Body of pancreas (tissue), 4 donors: ENCODE measurements at places on chromosomes 6 and 20. TPM values are rescaled to one million over a fixed set of nuclear protein-coding genes. Genes with fewer than 3 reads are reported as not detected.

Gene CEP85L
- 8.2 TPM for total RNA-seq

DNA sequence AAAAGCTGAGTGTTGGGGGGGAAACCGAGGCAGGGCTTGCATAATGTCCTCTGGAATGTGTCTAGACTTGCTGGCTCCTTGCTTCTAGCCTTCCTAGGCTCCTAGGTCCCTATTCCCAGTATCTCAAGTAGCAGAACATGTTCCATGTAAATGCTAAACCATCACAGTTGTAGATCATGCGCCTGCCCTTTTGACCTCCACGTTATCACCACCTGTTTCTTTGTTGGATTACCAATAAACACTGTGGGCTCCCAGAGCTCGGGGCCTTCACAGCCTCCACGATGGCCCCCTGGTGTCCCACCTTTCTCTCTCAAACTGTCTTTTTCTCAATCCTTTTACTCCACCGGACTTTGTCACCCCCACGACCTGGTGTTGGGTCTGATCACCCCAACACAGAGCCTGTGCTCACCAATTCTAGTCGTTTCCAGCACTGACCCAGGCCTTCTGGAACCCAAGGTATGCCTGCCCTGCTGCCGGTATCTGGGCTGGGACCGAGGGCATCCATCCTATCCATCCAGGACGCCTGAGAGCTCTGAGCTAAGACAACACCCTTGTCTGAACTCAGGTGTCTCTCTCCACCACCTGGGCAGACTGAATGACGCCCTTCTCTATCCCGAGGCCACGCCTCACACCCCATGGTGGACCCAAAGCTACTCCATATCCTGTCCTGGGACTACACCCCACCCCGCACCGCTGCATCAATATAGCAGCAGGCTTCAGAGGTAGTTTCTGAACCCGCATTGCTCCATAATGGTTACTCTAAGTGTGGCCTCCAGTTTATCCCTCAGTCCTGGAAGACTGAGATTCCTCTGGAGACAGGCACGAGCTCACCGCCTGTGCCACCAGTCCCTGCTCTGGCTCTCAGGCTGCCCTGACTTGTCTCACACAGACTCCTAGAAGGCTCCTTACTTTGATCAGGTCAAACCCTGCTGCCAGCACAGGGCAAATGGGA, 9.3 kb upstream of the PRR18 start:
- DNase-seq = no peak

GRCh38 chr6:54248994-54249393, 59.2 kb upstream of the TINAG start:
- no peak for DNase-seq

- no peak for DNase-seq
Observed at GRCh38 chr6:144468709-144469108, 183.6 kb downstream of the UTRN start.

Gene FNDC1
- total RNA-seq = 0.52 TPM

DNA sequence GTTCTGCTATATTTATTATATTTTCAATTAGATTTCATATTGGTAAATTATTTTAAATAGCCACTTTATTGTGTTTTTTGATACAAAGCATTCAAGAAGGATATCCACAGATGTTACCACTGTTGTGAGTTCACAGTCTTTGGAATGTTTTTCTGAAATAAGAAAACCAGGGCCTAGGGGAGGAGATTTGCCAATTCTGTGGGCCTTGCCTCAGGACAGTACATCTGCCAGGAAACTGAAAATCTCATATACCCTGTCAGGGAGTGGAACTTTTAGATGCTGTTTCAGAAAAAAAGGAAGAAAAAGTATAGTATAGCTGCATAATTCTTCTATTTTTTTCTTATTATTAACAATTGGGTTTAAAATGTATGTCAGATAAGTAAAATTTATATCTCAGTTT, 995.9 kb upstream of the ADGRB3 start:
- DNase-seq = no peak

- DNase-seq = peak; percentile 7
Observed at GRCh38 chr20:39452583-39453340, 490.6 kb downstream of the DHX35 start.

Gene CD109
- 2.6 TPM for total RNA-seq

Gene GRIK2
- 0.52 TPM for total RNA-seq

DNA sequence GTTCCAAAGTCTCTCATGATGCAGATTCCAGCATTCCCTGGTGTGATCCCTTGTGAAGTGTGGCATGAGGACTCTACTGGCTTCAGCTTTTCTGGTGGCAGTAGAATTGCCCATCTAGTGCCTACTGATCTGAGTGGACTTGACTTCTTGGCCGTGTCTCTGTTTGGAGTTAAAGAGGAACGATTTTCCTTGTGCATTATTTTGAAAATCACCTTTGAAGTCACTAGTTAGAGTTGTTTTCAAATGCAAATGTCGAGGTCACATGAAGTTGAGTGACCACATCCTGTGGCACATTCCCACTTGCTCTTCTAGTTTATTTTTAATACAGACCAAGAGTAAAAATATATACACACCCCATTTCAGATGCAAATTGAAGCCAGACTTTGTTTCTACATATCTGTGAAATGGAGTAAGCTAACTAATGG, 270.7 kb upstream of the TAB2 start:
- no peak for DNase-seq

Gene QKI
- 61.3 TPM for total RNA-seq

Gene EBF4
- 9.6 TPM for total RNA-seq

Gene PSORS1C1
- total RNA-seq = 3.4 TPM

DNA sequence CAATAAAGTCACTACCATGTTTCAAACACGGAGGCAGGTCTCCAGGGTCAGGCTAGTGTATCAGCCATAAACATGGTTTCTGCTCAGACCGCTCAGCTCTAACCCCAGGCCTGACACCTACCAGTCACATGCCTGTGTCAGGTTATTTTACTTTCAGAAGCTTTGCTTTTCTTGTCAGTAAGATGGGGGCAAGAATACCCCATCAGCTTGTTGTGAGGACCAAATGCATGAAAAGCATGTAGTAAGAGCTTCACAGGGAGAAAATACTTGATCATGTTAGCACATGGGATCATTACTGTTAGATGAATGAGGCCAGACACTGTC, 65.2 kb upstream of the PIM1 start:
- DNase-seq = no peak

Gene CDH22
- total RNA-seq = 2.1 TPM

- no peak for DNase-seq
Observed at GRCh38 chr6:121811106-121811505, 375.7 kb downstream of the GJA1 start.

- no peak for DNase-seq
Observed at GRCh38 chr6:140208286-140208685, 833.8 kb upstream of the CITED2 start.

Gene SPATA25
- 2.6 TPM for total RNA-seq

GRCh38 chr20:38178065-38178491, 13.0 kb upstream of the TGM2 start:
- no peak for DNase-seq

DNA sequence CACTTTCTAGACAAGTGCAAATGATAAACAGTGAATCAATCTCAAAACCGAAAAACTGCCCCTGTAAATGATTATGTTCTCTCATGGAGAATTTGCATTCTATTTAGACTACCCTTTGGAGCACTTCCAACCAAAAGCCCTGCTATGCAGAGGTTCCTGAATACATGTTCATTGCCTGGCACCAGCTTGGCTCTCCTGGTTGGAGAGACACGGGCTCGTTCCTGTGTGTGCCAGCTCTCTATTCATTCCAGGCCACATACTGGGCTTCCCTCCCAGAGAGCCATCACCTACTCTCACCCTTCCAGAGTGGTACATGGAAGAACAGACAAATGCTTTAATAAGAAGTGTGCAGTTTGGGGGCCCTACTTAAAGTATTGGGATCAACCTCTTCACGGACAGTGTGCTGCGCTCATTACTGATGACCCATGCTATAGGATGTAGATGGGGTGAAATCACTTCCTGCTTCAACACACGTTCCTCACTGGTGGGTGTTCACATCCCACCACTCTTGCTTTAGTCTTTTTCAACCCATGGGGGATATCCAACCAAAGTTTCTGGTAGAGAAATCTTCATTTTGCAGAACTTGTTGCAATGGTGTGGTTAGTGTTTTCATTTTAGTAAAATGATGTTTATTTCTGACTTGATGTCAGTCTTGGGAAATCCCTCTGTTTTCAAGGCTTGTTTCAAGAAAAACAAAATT, 38.5 kb upstream of the NAA20 start:
- DNase-seq = no peak

- DNase-seq = no peak
Observed at GRCh38 chr20:52524861-52525260, 333.3 kb upstream of the ZFP64 start.

Gene PRSS16
- total RNA-seq = 10.9 TPM

DNA sequence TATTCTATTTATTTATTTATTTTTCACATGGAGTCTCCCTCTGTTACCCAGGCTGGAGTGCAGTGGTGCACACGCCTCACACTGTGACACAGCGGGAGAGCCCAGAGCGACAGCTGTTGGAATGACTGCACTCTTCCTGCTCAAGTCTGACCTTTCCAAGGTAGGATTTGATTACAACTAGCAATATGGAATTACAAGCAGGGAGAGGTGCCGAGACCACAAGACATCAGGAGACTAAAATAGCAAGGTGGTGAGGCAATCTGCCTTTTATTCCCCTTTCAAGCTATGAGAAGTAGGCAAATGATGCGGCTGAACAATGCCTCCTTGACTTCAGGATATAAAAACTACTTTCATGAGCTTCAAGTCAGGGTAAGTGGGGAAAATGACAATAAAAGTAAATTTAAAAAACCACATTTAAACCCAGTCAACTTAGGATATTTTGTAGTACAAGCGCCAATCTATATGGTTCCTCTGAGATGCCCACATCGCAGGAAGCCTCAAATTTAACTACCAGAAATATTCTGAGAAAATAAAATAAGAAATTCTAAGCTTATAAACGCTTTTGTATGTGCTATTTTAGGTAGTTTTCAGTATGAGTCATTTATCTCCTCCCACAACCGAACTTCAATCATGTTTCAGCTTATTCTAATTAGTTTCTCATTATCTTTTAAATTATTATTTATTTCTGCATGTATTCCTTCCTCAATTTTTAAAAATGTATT, 146.9 kb upstream of the SGK1 start:
- no peak for DNase-seq

DNA sequence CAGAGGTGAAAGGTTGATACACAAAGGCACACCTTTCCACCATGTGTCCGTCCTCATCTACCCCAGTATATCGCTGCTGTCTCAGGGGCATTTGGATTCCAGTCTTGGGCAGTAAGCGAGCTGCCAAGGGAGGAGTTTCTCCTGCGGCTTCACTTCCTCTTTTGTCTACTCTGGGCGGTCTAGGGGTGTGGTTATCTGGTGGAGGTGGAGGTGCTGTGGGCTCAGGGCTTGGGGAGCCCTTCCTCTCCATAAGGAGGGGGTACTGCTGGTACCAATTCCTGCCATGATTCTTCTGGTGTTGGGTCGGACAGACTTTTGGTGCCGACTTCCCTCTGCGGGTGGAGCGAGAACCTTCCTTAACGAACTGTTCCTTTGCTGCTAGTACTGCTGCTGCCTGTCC, 31.9 kb upstream of the FABP7 start:
- no peak for DNase-seq

- no peak for DNase-seq
Observed at GRCh38 chr6:22804620-22805261, 235.4 kb downstream of the HDGFL1 start.

Gene MOG
- not detected for total RNA-seq

Gene HS3ST5
- total RNA-seq = 0.26 TPM

Gene QRSL1
- 3.0 TPM for total RNA-seq

Gene TINAG
- total RNA-seq = 0.26 TPM

DNA sequence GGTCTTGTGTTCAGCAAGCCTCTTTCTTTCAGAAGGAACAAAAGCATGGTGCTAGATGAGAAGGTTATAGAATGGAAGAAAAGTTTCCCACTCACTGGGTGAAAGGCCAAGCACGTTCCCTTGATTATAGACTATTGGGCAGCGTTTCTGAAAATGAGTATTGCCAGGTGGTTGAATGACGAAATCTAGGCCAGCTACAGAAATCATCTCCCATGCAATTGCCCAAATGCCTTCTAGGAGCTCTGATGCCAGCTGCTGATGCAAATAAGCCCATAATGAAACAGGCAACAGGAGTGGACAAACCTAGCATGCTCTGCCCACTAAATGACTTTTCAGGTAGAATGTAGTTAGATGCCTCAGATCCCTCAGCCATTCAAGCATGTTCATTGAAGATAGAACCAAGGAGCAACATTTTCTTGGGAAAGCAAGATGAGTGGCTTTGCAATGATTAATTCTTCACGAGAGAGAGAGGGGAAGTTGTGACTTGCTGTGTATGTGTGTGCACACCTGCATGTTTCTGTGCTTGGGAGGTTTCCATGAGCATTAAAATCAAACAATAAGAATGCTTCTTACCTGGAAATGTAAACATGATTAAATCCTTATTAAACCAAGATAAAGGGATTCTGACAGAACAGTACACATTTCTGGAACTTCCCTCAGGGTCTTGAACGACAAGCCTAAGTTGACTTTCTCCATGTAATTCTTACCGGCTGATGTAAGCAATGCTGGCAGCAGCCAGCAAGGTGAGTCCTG, 43.6 kb downstream of the ADTRP start:
- DNase-seq = no peak

DNA sequence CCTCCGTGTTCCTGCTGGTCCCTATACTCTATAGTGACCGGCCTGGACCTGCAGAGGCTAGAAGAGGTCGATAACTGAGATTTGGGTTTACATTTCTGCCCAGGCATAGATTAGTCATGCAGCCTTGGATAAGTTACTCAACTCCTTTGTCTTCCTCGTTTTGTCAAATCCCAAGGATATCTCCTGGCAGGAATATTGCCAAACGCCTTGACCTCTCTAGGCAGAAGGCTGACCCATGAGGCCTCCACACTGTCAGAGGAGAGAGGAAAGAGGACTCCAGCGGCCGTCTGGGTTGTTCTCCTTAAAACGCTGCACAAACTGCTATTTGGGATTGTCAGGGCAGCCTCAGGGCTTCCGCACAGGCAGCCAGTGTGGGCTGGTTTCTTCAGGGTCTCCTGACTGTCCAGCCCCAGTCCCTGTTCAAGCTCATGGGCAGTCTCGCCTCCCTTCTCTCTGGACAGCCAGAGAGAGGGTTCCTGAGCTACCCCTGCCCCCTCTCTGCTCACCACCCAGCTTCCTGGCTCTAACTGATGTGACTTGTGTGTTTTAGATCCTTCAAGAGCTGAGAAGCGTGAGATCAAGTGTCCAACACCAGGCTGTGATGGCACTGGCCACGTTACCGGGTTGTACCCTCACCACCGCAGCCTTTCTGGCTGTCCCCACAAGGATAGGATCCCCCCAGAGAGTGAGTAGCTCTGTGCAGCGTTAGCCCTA, 44.7 kb upstream of the PCMTD2 start:
- no peak for DNase-seq

DNA sequence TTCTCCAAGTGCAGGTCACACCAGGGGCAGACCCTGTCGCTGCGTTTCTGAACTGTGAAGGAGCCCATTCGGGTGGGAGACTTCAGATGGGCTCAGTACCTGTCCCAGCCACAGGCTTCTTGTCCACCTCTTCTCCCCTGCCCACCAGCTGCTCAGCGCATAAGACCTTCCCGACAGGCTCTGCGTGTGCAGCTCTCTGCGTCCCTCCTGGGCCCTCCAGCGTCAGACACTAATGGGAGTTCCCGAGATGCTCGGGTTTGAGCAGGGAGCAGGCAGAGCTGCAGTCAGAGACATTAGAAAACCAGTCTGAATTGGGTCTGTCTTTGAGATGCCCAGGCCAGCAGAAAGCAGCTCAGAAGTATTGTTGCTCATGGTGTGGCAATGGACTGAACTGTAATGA, 50.4 kb downstream of the TCP11 start:
- no peak for DNase-seq
